ENCODE measurements at places on chromosomes 2 and 18.

DNA sequence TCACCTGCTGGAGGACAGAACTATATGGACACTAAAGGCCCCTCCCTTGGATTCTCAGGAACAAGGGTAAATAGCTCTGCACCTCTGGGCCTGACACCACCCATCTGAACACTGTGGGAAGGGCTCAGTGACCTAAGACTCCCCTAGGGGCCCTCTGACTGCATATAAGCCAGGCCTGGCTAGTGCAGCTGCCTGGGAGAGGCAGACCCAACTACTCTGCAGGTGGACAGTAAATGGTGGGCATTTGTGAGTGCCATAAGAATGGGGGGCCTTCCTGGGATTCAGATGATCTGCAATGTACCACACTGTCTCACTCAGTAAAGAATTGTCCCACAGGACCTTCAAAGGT, 11.2 kb upstream of the WIPF1 start:
- DNase-seq, result no peak

DNA sequence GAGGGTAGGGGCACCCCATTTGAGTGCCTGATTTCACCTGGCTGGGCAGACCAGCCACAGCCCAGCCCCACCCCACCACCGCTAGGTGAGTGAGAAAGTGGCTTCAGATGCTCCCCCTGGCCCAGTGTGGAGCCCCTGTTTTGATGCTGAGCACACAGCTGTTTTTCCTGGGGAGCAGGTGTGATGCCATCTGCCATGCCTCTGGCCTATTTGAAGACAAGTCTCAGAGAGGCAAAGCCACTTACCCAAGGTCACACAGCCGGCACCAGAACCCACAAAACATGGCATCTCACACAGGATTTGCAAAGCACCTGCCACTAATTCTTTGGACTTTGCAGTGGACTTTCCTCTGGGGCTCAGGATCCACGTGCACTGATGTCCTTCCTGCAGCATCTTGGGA, 131.3 kb downstream of the INHBB start:
- DNase-seq, result no peak

DNA sequence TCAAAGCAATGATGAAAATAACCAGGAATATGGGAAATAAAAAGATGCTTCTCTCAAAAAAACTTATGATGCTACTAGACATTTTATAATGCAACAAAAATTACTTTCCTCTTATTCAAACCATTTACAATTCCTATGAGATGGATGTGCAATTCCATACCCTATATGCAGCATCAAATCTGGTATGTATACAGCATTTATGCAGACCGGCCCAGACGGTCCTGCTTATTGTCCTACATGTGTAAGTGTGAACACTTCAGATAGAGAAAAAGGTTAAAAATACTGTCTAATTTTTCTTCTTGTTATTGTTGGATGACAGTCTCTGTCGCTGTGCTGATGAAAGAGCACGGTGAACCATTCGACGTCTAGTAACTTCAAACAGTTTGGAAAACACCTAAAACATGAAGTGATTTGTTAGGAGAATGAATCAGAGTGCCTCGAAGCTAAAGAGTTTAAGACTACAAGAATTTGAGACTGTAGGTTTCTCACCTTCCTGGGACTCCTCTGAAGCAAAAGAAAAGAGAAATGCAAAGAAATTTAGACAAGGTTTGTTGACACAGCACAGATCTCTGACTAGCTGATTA, 80.8 kb downstream of the ATL2 start:
- DNase-seq, result no peak

DNA sequence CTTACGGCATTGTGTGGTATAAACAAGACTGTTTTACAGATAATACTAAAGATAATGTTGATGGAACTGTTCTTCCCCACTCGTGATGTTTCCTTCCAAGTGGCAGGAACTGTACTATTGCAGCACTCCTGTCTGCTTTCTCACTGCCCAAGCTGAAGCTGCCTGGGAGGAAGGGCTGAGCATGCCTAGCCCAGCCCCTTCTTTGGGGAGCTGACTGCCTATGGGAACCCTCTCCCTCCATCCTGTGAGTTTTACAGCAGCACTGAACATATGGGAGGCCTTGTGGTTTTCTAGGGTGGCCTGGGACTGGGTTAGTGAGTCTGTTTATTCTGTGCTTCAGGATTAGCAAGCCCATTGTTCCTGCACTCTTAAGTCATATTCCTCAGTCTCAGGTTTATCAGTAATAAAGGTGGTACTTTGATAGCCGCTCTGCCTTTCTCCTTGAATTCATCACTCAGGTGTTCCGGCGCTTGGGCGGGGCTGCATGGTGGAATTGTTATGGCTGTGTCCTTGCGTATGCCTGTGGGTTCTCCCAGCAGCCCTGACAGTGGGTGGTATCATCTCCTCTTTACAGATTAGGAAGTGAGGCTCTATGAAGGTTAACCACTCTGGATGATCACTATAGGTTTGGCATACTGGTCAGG, 379.7 kb downstream of the PTPRM start:
- peak; percentile 69 for DNase-seq

DNA sequence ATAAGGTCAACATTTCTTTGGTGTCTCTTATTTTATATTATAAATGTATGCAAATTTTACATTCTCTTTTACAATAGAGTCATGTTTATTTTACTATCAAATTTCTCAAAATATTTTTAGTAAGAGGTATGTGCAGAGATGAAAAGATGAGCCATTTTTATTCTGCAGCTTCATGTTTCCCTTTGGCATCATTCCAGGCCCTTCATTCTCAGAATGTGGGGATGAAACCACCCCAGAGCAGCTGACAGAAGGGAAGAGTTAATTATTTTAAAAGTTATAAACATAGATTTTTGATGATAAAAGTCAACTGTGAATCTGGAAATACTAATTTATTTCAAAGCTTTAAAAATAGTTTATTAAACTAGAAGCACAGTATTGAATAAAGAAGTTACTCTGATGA, 12.8 kb upstream of the FSHR start:
- DNase-seq, result no peak

DNA sequence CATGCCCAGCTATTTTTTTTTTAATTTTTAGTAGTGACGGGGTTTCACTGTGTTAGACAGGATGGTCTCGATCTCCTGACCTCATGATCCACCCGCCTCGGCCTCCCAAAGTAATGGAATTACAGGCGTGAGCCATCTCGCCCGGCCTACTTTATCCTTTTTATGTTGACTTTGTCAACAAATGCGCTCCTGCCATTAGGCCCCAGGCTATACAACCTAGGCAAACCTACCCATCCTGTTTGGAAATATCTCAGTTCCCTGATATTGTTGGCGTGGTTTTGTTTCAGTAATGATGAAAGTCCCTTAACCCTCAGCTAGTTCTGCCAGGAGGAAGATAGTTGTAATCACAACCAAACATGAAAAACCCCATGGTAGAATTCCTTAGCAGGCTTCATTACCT, 249.4 kb upstream of the SOX11 start:
- DNase-seq, result no peak

DNA sequence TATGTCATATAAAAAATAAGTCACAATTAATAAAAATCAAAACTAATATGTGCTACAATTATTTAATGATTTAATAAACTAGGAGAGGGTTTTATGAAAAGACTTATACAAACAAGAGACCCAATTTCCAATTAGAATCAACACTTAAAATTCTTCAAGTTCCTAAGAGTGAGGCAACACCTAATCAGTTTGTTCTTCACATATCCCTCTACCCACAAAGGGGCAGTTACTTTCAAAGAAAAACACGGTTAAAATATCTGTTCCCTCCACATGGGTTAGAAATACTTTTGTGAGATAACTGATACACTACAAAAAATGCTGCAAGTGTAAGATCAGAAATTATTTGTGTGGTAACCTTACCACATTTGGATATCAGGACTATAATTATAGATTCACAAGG, 357.0 kb downstream of the ERBB4 start:
- DNase-seq, result no peak

- DNase-seq, result no peak
Measured at GRCh38 chr2:200379481-200380090, 73.1 kb downstream of the SPATS2L start.

DNA sequence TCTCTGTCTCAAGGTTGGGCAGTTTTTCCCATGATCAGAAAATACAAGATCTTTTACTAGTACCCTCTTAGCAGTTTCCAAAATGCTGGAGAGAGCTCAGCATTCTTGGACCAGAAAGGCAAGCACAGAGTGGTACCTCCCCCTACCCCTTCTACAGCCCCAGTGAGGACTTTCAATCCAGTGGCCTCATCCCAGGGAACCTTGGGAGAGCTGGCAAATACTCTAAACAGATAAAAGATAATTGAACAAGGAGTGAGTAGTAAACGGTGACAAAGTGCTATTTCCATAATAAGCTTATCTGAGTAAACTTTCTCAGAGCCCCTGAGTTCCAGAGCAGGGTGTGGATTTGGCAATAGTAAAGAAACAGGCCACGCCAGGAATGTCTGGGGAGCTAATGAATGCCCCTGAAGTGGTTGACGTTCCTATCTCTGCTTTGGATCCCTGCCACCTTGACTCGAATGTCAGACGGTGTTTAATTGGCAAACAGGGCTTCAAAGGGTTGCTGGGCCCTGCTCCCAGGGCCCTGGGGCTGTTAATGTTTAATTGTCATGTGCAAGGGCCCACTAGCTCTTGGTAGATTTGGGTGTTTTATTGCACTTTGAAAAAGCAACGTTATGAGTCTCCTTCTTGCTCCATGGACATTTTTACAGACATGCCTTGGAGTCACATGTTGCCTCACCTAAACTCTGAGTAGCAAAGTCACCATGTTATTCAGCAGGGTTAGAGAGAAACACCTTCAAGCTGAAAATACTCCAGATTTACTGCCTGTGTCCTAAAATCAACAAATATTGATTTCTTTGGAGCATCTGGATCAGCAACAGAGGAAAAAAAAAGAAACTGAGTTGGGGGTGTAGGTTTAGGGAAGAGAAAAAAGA, 239.9 kb downstream of the CYRIA start:
- no peak for DNase-seq

GRCh38 chr2:12277241-12278034, 439.3 kb upstream of the TRIB2 start:
- DNase-seq, result no peak

DNA sequence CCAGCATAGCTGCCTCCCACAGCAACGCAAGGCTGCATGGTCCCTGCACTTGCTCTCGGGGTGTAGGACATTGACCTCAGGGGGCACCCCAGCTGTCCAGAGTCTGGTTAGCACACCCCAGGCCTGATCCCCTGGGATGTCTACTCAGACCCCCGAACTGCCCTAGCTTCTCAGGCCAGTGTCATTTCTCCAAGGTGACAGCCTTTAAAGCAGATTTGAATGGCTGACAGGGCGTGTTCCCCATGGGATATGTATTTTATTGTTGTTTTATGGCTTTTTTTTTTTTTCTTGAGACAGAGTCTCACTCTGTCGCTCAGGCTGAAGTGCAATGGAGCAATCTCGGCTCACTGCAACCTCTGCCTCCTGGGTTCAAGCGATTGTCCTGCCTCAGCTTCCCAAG, 40.8 kb upstream of the PTMA start:
- DNase-seq, result no peak

GRCh38 chr2:12173271-12173942, 427.0 kb downstream of the LPIN1 start:
- DNase-seq, result no peak
